ENCODE measurements at places on chromosomes 5 and 9. TPM values are rescaled to one million over a fixed set of nuclear protein-coding genes. Genes with fewer than 3 reads are reported as not detected.
A peak's percentile ranks its signal among the peaks of the same experiment; 100 is the strongest.

GRCh38 chr9:79623799-79624721, 52.3 kb downstream of the TLE4 start:
- peak; percentile 23 for DNase-seq

GRCh38 chr9:130128733-130129431, 43.3 kb upstream of the NCS1 start:
- DNase-seq, result no peak

GRCh38 chr5:139443831-139444453, 4.6 kb upstream of the DNAJC18 start:
- DNase-seq, result no peak

The PCDHGB7 gene
- 16.1 TPM for polyA plus RNA-seq

- DNase-seq, result no peak
Measured at GRCh38 chr5:120769312-120769872, 305.3 kb downstream of the PRR16 start.

- no peak for DNase-seq
Measured at GRCh38 chr9:131319486-131319885, 30.0 kb downstream of the PLPP7 start.

DNA sequence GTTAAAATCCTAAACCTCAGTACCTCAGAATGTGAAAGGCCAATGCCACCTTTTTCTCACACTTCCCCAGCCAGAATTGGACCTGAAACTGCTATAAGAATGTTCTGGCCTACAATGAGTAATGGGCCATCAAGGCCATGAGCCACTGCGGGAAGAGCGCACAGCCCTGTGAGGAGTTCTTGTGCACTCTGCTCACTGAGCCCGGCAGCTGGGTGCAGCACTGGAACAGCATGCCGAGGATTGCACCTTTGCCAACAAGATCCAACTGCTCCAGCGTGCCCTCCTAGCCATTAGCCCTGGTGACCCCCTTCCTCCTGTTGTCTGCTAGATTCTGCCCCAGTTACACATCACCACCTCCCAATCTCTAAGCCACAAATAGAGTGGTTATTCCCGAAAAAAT, 758.1 kb downstream of the PRELID2 start:
- no peak for DNase-seq

DNA sequence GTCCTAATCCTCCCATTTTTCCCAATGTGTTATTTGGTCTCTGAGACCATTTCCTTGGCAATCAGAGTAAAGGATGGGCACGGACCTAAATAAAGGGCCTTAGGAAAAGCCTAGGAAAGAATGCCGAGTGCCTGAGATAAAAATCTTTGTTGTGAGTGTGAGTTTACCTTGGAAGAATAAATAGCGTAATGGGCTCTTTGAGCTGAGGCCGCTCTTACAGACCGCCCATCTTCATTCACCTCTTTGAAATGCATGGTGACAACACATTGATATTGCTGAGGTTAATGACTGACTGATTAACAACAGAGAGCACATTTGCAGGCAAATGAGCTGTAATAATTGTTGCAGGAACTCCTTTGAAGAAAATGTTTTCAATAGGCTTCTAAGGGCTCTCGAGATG, 1967.1 kb upstream of the WWC1 start:
- no peak for DNase-seq

DNA sequence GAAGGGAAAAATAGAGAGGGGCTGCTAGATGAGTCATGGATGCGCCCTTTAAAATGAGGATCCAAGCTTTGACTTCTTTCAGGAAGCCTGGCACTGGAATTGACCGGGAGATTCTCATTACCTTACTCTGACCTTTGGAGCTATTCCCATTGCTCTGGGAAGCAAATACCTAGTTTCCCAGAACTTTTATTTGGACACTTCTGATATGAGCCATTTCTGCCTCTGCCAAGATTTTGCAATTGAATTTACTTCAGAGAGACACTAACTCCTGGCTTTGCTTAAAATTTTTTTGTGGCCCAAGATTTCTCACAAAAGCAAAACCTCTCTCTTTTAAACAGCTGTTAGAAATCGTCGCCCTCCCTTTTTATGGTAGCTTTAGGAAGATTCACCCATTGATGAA, 15.7 kb upstream of the AGXT2 start:
- no peak for DNase-seq

DNA sequence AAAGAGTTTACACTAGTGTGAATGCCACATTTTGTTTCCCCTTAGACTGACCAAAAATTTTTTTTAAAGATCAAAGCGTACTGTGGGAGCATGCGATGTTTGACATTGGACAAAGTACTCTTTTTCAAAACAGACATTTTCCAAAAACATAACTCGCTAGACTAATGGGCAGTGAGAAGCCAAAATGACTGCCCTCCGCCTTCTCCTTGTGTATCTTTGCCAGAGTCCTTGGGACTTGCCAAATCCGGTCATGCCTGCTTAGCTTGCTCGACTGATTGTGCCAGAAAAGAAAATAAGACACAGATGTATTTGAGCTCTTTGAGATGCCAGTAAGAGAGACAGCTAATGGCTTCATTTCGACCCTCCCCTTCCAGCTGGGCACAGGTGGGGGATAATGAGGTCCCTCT, 157.5 kb downstream of the MAPKAP1 start:
- DNase-seq, result no peak

GRCh38 chr9:80235752-80236151, 664.0 kb downstream of the TLE4 start:
- DNase-seq, result no peak

DNA sequence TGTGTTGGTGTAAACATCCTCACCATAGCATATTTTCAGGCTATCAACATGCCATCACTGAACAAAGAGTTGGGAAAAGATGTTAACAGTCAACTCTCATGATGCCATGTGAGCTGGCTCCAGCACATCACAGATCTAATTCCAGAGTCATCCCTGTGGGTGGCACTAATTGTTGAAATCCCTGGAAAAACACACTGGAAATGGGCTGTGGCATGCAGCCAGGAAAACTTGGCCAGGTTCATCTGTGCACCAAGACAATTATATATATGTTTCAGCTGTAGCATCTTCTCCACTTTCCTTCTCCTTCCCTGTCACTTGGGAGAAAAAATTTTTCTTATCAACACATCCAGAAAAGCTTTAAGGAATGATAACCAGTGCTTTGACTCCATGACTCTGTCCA, 313.7 kb downstream of the TRIM32 start:
- DNase-seq, result no peak

The PDE6A gene
- polyA plus RNA-seq, result 0.09 TPM

- DNase-seq, result no peak
Measured at GRCh38 chr5:126446498-126447224, 23.5 kb downstream of the GRAMD2B start.

The GFRA3 gene
- polyA plus RNA-seq, result 4.6 TPM

The LCN15 gene
- 0.21 TPM for polyA plus RNA-seq

DNA sequence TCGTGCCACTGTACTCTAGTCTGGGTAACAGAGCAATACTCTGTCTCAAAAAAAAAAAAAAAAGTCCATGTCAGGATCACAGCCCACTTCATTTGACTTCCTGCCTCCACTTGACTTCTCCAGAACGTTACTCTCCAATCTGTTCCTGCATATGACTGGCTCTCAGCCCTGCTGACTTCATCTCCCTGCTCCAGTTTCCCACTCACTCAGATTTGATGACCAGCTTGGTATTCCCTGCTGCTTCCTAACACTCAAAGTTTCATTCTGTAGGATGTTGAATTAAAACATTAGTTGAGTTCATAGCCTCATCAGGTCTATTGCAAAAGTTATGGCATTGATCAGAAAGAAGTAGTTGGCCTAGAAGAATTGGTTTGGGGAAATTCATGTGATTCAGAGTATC, 52.3 kb downstream of the UGCG start:
- no peak for DNase-seq

DNA sequence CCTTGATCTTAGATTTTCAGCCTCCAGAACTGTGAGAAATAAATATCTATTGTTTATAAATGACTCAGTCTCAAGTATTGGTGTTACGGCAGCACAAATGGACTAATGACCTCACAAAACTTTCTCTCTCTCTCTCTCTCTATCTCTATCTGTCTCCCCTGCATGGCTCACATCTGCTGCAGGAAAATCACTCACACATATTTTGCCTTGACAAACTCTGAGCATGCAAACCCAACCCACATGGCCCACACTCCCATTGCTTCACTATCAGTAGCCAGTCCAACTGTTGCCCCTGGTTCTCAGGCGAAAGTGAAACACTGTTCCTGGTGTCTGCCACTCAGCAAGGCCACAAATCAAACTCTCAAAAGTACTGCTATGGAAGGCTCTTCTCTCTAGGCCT, 66.4 kb upstream of the PIK3R1 start:
- DNase-seq, result no peak

The ELAVL2 gene
- 3.3 TPM for polyA plus RNA-seq

The GPR151 gene
- not detected for polyA plus RNA-seq

The HTR4 gene
- polyA plus RNA-seq, result not detected

DNA sequence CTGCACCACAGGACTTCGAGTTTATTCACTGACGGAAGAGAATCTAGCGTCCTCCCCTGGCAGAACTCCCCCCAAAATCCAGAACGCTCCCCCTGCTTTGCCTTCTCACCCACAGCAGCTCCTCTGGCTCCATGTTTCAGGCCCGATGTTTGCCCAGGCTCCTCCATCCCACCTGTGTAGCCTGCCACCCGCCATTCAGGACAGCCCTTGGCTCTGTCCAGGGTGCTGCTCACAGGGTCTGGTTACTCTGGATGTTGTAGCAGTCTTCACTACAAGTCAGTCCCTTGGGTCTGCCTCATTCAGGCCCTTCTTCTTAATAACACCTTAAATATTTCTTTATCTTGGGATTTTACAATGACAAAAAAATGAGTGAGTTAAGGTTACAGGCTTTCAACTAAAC, 41.3 kb upstream of the SV2C start:
- peak; percentile 26 for DNase-seq

DNA sequence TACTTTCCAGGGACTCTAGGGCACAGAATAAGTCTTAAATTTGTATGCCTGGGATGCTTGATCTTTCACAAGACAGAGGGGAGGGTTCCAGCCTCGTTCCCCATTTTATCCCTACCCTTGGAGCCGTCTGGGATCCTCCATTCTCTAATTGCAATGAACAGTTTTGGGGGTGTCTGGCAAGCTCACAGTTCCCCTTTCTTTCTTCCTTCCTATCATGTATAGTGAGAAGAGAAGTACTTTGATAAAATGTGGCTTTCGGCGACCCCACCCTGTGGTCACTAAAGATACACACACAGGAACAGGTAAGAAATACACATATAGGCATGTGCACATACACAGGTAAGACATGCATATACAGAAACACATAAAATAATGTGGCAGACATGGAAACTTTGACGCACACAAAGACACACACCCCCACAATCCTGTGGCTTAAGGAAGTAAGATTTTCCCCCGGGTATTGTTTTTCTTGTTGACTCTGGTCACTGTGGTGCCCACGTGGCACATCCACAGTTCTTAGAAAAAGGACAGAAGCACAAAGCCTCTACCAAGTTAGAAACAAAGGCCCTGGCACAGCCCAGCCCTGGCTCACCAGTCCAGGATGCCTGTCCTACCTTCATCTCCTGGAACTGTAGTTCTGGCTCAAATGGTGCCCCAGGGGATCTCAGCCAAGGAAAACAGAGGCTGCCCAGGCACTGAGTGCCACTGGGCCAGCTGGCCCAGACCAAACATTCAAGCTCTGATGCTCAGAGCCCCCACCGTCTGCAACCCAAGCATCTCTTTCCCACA, 6.3 kb upstream of the SMU1 start:
- DNase-seq, result no peak

DNA sequence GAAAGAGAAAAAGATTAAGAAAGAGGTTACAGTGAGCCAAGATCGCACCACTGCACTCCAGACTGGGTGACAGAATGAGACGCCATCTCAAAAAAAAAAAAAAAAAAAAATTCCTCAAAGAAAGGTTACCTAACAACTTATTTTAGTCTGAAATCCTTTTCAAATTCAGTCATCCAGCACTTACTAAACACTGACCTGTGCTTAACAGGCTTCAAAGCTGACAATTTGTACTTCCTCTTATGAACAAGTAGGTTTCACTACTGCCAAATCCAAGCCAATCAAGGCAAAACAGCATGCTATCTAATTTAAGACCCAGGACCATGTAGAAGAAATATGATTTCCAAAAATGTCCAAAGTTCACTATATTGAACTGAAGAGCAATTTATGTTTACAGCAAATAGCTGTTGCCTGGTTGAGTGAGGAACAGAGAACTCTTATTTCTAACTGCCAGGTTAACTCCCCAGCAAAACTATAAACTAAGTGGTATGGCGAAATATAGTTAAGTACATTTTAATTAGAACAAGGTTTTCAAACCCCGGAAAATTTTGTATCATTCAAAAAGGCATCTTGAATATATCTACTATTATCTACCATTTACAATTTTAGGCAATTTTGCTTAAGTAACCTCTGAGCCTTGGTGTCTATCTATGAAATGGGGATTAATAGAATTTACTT, 13.4 kb downstream of the PWWP2A start:
- DNase-seq, result no peak

- DNase-seq, result no peak
Measured at GRCh38 chr5:57456531-57457135, 26.0 kb downstream of the ACTBL2 start.

DNA sequence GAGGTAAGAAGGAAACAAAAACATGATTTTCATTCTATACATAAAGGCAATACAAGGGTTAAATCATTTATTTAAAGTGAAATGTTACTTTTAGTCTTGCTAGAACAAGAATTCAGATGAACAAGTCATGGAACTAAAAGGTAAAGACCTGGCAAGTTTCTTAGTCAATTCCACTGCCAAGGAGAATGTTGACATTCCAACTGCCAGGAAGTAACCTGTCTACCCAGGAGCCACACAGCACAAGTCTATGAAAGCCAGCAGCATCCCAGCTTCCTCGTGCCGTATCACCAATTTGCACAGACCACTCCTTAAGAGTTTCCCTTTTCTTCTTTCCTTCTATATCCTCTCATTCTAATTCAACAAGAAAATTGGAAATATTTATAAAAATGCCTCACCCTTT, 79.9 kb downstream of the SETX start:
- no peak for DNase-seq

The RPP25L gene
- polyA plus RNA-seq, result 35.0 TPM
